NCI-H1092 (cell line): ENCODE measurements at places on chromosomes 6 and 20.
A peak's percentile ranks its signal among the peaks of the same experiment; 100 is the strongest.

DNA sequence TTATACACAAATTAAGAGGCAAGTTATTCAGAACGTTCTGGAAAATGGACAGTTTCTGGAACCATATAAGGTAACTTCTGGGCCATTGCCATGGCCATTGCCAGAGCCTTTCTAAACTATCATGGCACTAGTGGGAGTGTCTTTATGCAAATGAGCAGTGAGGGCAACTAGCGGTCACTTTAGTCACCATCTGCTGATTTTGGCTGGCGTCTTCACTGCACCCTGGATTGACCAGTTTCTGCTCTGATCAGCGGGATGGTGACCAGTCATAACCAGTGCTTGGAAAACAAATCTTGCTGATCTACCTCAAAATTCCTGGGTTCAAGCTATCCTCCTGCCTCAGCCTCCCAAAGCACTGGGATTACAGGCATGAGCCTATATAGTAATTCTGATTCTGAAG lies 7.3 kb upstream of the SNTA1 start:
- no peak for DNase-seq

DNA sequence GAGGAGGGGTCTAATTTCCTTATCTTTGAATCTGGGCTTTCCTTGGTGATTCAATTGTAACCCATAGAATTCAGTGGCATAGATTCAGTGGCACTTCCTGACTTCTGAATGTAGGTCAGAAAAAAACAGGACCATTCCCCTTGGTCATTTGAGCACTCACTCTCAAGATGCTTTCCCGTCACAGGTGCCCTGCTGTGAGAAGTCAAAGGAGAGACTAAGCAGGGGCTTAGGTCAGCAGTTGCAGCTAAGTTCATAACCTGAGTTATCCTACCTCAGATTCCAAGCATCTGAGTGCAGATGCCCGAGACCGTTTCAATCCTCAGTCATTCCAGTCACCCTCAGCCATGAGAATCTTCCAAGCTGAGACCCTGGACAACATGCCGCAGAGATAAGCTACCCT lies 506.6 kb downstream of the FRK start:
- no peak for DNase-seq

GRCh38 chr6:2807342-2808090 lies 34.1 kb downstream of the SERPINB1 start:
- DNase-seq: no peak

DNA sequence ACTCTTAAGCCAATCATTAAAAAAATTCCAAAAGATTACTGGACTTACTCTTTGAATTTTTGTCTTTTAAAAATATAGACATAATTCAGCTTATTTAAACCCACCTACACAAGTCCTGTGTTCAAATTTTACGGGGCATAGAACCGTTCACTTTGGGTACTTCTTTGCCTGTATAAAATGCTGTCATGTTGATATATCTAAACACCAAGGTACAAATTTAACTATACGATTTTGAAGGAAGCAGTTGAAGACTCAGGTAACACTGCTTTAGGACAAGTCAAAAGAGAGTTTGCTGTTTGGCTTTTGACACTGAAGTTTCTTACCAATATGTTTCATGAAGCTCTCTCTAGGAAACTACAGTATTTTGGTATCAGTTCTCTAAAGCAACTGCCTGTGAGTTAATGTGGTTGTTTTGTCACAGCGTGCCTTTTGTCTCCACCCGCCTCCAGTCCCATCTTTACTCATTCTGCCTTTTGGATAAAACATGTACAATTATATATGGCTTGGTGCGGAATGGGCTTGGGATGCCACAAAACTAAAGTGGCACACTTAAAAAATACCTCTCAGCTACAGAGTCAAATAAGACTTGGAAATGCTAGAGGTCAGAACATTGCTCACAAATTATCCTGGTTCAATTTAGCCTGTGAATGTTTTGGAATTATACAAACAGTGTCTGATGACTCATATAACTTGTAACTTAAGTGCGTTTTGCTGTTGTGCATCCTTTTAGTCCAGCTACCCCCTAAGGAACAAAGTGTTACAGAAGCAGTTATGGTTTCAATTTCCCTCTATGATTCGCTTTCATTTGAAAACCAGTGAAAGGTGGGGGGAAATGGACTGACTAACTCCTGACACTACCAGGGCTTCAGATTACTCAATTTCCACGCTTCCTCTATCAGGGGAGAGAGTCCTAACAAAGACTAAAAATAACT lies 38.7 kb downstream of the RGS17 start:
- DNase-seq: no peak

DNA sequence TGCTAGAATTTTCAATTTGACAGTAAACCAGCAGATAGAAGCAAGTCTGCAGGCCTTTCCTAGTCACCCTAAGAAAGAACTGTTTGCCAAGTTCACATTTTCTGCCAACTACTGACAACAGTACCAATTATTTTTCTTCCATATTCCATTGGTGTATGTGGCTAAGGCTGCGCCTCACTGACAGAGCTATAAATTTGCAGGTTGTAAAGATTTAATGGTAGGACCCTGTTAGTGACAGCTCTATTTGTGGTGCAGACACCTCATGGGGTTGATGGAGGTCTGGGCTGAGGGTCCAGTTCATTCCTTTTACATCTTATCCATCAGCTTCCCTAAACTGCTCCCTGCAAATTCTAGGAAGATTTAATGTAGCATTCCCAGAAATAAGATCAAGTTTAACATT lies 228.5 kb downstream of the FRK start:
- no peak for DNase-seq

GRCh38 chr6:97473979-97474378 lies 191.0 kb upstream of the MMS22L start:
- no peak for DNase-seq

GRCh38 chr6:88997327-88997726 lies 33.9 kb upstream of the RNGTT start:
- DNase-seq: no peak

DNA sequence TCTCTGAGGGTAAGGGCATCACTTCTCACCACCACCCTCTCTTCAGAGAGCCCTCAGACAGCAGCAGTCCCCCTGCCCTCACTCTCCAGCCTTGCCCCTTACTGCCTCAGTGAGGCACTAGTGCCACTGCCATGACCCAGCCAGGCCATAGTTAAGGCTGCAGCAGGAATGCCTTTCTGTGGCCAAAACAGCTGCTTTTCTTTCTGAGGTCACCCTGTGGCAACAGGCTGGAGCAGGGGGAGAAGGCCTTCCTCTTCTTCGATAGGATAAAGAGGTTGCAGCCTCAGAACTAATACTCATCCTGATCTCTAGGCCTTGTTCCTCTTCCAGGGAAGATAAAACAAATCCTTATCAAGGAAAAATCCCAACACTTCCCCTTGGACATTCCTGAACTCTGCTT lies 56.8 kb upstream of the ECI2 start:
- no peak for DNase-seq

DNA sequence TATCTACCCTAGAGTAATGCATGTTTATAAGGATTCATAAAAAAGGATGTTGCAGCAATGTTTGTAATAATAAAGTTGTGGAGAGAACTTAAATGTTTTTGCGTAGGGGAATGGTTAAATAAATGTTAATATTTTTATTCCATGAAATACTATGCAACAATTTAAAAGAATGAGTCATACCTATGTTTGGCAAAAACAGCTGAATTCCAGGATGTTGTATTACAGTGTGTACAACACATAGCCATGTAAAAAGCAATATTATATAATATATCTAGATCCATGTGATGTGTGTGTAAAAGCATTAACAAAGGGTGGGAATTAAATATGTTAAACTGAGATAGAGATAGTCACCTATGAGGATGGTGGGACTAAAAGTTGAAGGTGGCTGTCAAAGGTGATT lies 21.1 kb upstream of the PKIB start:
- DNase-seq: no peak

- peak; percentile 55 for DNase-seq
Observed at GRCh38 chr20:3115190-3116107, 30.9 kb upstream of the AVP start.

DNA sequence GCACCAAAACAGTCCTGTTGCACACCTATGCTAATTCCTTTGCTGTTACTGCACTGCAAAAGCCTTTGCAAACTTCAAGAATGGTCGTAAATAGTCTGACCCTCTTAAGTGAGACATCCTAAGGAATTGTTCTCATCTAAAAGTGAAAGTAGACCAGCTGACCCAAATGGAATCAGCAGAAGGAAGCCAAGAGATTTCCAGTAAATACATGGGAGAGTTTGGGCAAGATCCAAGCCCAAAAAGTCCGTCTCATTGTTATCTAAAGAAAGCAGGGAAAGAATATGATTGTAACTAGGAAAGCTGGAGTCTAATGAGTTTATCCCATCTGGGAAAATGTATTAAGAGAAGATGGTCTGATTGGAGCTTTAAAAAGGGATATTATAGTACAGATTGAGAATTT lies 43.0 kb upstream of the HIVEP1 start:
- DNase-seq: no peak

- no peak for DNase-seq
Observed at GRCh38 chr20:49408509-49409104, 73.9 kb downstream of the KCNB1 start.

DNA sequence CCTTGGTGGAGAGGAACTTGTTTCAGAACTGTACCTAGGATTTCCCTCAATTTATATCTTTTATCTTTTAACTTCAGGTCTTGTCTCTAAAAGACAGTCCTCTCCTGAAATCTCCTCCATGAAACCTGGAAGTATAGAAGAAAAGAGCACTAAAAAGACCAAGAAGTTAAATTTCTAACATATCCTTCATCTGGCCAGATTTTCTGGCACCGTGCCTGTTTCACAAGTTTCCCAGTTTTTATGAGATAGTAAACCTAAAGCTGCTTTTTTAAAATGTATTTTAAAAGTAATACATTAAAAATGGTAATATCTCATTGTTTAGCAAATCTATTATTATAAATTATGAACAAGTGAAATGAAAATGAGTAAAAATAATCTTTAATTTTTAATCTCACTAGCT lies 348.3 kb upstream of the RSPO3 start:
- DNase-seq: no peak

- no peak for DNase-seq
Observed at GRCh38 chr6:127083963-127084310, 34.5 kb upstream of the RSPO3 start.

- DNase-seq: no peak
Observed at GRCh38 chr20:5748246-5748645, 2.0 kb upstream of the SHLD1 start.

DNA sequence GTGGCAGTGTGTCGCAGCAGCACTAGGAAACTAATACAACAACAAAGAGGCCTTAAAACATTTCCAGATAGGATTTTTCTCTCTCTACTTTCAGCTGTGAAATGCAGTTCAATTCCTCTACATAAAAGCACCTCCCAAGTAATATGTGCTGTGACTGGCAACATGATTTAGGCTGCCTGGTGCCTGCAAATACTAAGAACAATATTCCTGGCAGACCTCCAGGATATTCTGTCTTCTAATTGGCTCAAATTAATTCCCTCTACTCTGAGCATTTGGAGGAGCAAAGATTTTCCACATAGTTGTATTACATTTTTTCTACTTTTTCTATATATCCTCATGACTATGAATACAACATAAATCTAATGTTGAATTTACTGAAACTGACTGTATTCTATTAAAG lies 33.2 kb downstream of the SCGN start:
- DNase-seq: no peak

- DNase-seq: no peak
Observed at GRCh38 chr20:5784735-5785134, 34.5 kb downstream of the SHLD1 start.

DNA sequence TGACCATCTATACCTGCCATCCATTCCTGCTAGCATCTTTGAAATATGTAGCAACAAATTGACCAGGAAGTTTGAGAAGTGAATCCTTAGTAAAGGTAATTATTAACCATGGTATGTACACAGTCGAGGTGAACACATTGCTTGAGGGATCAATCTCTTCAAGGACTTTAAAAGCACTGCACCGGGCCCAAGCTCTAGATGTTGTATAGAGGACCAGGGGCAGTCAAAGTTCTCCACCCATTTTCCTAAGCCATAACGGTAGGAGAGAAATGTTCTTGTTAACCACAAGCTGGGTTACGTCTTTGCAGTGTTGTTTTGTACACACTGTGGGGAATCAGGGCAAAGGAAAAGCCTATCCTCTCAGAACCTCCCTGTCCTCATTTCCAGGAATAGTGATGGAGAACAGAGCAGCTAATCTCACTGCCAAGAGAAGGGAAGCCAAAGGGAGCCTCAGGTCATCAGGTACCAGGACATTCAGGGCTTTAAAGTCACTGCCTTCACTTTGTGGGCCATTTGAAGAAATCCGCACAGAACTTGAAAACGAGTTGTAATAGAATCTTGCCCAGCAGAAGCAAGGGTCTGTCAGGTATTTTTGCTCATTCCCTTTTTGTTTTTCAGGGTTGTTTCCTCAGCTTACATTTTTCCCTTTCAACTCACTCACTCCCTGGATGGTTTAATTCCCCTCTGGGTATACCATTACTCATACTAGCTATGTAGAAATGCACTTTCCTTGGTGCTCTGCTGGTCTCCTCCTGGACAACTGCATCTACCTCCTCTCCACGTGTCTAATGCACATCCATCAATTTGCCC lies 5.3 kb upstream of the PM20D2 start:
- no peak for DNase-seq

DNA sequence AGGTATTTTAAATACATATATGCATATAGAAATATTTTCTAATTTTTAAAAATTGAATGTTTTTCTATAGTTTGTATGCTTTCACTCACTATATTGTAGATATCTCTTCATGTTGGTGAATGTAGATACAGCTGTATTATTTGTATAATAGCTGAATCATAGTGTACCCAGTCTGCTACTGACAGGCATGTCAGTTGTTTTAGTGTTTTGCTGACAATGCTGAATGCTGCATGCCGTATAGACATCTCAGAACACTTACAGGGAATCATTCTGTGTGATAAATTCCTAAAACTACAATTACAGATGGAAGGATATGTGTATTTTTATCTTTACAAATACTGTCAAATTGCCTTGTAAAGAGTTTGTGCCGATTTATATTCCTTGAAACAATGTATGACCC lies 175.4 kb downstream of the SIM1 start:
- no peak for DNase-seq

- no peak for DNase-seq
Observed at GRCh38 chr20:23282546-23282945, 68.0 kb upstream of the NXT1 start.
